ENCODE measurements at places on chromosomes 3 and 15. TPM values are rescaled to one million over a fixed set of nuclear protein-coding genes. Genes with fewer than 3 reads are reported as not detected.

Gene PAK2
- 42.1 TPM for total RNA-seq

Gene OSBPL10
- total RNA-seq, result 3.7 TPM

Gene MAGEL2
- total RNA-seq, result not detected

Gene MYEF2
- 5.6 TPM for total RNA-seq

Gene CHRM5
- not detected for total RNA-seq

Gene CCR8
- not detected for total RNA-seq

Gene CHRD
- total RNA-seq, result 0.03 TPM

Gene GPR149
- total RNA-seq, result not detected

Gene REC114
- not detected for total RNA-seq

Gene GABRR3
- total RNA-seq, result not detected

Gene COLQ
- total RNA-seq, result not detected

Gene ROPN1
- total RNA-seq, result not detected

Gene WDR76
- total RNA-seq, result 49.9 TPM

Gene BDH1
- 23.5 TPM for total RNA-seq

Gene PLSCR2
- total RNA-seq, result not detected

Gene PLA2G4E
- not detected for total RNA-seq

Gene RNF111
- 16.0 TPM for total RNA-seq

Gene CCNDBP1
- 58.9 TPM for total RNA-seq

Gene LRRC2
- total RNA-seq, result 0.10 TPM

Gene GOLGA8S
- total RNA-seq, result not detected

Gene FBXW12
- total RNA-seq, result not detected

Gene CCDC9B
- 4.0 TPM for total RNA-seq

Gene NME9
- not detected for total RNA-seq

Gene B2M
- 3,000 TPM for total RNA-seq

Gene P2RY13
- not detected for total RNA-seq

Gene MAPKBP1
- 2.9 TPM for total RNA-seq

Gene PLCD1
- 0.13 TPM for total RNA-seq

Gene EFCAB12
- not detected for total RNA-seq

Gene NBEAL2
- total RNA-seq, result 0.99 TPM

Gene UBE2E2
- 24.3 TPM for total RNA-seq

Gene CPN2
- not detected for total RNA-seq

Gene FANCD2OS
- not detected for total RNA-seq

Gene JAGN1
- total RNA-seq, result 23.1 TPM

Gene UBR1
- 16.8 TPM for total RNA-seq

Gene ASTE1
- 7.2 TPM for total RNA-seq

Gene CCR9
- total RNA-seq, result not detected

Gene TJP1
- total RNA-seq, result 56.9 TPM

Gene NR2E3
- not detected for total RNA-seq

Gene SCG5
- total RNA-seq, result not detected

Gene CDC25A
- total RNA-seq, result 25.3 TPM

Gene MST1R
- 1.1 TPM for total RNA-seq

Gene CD276
- total RNA-seq, result 139 TPM

Gene SNTN
- not detected for total RNA-seq
